K562 (cell line): ENCODE measurements at places on chromosomes 2 and 18. TPM values are rescaled to one million over a fixed set of nuclear protein-coding genes. Genes with fewer than 3 reads are reported as not detected.
A peak's percentile ranks its signal among the peaks of the same experiment; 100 is the strongest.

DNA sequence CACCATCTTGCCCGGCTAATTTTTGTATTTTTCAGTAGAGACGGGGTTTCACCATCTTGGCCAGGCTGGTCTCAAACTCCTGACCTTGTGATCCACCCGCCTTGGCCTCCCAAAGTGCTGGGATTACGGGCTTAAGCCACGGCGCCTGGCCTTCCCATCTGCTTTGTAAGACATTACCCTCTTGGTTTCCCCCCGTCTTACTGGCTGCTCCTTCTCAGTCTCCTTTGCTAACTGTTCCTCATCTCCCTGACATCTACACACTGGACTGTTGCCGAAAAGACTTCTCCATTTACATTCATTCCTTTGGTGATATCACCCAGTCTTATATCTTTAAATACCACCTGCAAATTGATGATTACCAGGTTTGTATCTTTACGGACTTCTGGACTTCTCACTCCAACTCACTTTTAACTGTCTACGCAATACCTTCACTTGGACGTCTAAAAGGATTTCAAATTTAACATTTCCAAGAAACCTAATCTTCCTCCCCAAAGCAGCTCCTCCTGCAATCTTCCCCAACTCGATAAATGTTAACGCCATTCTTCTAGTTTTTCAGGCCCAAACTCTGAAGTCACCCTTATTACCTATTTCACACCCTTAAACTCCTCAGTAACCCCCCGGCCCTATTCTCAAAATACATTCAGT, 37.9 kb downstream of the YES1 start:
- peak overlapping the region; percentile 67 for H3K27ac ChIP-seq
- DNase-seq, result no peak
- peaks cover 51% of the 10 kb centered on the region for H3K36me3 ChIP-seq
- H3K27me3 ChIP-seq, result no peaks in the 10 kb centered on the region
- peaks cover 60% of the 10 kb centered on the region for H3K4me1 ChIP-seq
- H3K4me3 ChIP-seq, result no peak overlapping the region

DNA sequence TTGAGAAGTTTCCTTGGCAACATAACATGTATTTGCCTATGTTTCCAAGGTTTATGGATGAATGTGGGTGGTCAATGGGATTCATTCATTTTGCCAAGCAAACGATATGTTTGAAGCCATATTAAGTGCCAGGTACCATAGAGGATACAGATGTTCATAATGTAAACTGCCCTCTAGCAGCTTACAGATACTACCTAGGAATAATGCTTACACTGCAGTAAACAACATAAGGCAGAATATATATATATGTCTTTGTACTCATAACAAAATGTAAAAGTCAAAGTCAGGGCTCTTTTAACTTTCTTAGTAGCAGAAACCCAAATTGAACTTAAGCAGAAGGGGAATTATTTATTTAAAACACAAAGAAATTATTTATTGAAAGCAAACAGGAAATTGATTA, 171.6 kb upstream of the TNP1 start:
- H3K4me1 ChIP-seq, result no peaks in the 10 kb centered on the region
- H3K36me3 ChIP-seq, result no peaks in the 10 kb centered on the region
- no peak for DNase-seq
- no peak overlapping the region for H3K27ac ChIP-seq
- no peak overlapping the region for H3K4me3 ChIP-seq

DNA sequence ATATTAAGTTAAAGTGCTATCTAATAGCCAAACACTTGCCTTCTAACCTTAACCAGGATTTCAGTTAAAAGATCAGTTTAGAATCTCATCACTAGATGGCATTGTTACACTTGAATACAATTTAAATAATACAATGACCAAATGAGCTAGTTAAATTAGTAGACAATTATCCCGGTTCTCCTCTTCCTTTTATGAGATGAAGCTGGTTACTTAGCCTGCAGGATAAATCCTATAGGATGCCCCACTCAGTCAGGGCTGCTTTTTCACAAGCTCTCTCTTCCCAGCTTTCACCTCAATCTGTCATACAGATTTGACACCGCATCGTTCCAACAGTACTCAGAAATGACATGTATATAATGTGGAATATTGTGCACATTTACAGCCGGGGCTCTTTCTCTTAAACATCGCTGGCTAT, 678.8 kb downstream of the KCNJ3 start:
- H3K4me3 ChIP-seq, result no peak overlapping the region
- H3K27me3 ChIP-seq, result no peaks in the 10 kb centered on the region
- no peaks in the 10 kb centered on the region for H3K4me1 ChIP-seq
- H3K27ac ChIP-seq, result no peak overlapping the region
- DNase-seq, result no peak

DNA sequence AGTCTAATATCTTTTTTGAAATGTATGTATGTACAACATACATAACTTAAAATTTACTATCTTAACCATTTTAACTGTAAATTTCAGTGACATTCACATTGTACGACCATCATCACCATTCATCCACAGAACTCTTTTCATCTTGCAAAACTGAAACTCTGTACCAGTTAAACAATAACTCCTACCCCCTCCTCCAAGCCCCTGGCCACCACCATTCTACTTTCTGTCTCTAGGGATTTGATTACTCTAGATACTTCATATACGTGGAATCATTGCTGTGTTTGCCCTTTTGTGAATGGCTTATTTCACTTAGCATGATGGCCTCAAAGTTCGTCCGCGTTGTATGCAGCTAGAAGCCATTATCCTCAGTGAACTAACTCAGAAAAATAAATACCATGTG, 217.0 kb downstream of the METTL4 start:
- no peak overlapping the region for H3K4me3 ChIP-seq
- no peaks in the 10 kb centered on the region for H3K27me3 ChIP-seq
- H3K4me1 ChIP-seq, result 0 out of 3 replicates have a peak, but pooled peaks cover 3% of the 10 kb centered on the region
- H3K27ac ChIP-seq, result no peak overlapping the region
- DNase-seq, result no peak

- peaks cover 5% of the 10 kb centered on the region; the same call in 1 of the 3 replicates for H3K27me3 ChIP-seq
- no peak overlapping the region for H3K27ac ChIP-seq
- H3K4me1 ChIP-seq, result peaks cover 9% of the 10 kb centered on the region
- no peak overlapping the region for H3K4me3 ChIP-seq
Observed at GRCh38 chr2:128496700-128497099, 178.0 kb upstream of the HS6ST1 start.

GRCh38 chr2:226002438-226002837, 602.9 kb downstream of the NYAP2 start:
- DNase-seq, result no peak
- H3K4me1 ChIP-seq, result no peaks in the 10 kb centered on the region
- H3K27me3 ChIP-seq, result no peaks in the 10 kb centered on the region
- H3K36me3 ChIP-seq, result no peaks in the 10 kb centered on the region
- H3K27ac ChIP-seq, result no peak overlapping the region

- peak overlapping the region; percentile 61; the same call in 1 of the 2 replicates for H3K4me3 ChIP-seq
- DNase-seq, result no peak
- peaks cover 7% of the 10 kb centered on the region; the same call in 2 of the 3 replicates for H3K36me3 ChIP-seq
Observed at GRCh38 chr2:30233271-30234009, 2.1 kb downstream of the LBH start.

DNA sequence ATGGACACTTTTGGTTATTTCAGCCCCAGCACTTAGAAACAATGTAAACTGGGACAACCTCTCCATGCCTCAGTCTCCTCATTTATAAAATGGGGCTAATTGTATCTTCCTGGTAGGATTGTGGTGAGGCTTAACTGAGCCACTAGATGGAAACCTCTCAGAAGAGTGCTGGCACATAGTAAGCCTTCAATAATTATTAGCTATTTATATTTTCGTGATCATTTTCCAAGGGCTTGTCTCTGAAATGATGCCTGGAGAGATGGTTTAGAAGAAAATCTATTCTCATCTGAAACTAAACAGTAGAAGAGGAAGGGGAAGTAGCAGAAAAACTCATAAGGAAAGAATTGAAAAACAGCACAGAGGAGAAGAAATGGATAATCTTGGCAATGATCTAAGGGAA, 6.8 kb downstream of the RAX start:
- H3K27me3 ChIP-seq, result peaks cover 40% of the 10 kb centered on the region
- no peak for DNase-seq
- H3K36me3 ChIP-seq, result no peaks in the 10 kb centered on the region
- H3K27ac ChIP-seq, result no peak overlapping the region
- H3K4me3 ChIP-seq, result no peak overlapping the region
- peaks cover 21% of the 10 kb centered on the region for H3K4me1 ChIP-seq

DNA sequence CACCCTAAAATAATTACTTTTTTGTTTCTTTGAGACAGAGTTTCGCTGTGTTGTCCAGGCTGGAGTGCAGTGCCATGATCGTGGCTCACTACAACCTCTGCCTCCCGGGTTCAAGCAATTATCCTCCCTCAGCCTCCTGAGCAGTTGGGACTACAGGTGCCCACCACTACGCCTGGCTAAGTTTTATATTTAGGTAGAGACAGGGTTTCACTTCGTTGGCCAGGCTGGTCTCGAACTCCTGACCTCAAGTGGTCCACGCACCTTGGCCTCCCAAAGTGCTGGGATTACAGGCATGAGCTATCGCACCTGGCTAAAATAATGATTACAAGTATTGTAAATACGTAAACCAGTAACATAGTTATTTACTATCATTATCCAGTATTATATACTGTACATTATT, 257.4 kb upstream of the SP5 start:
- H3K4me1 ChIP-seq, result no peaks in the 10 kb centered on the region; the same call in 1 of the 3 replicates
- no peak overlapping the region for H3K4me3 ChIP-seq
- no peak for DNase-seq
- H3K27me3 ChIP-seq, result no peaks in the 10 kb centered on the region
- no peak overlapping the region for H3K27ac ChIP-seq

DNA sequence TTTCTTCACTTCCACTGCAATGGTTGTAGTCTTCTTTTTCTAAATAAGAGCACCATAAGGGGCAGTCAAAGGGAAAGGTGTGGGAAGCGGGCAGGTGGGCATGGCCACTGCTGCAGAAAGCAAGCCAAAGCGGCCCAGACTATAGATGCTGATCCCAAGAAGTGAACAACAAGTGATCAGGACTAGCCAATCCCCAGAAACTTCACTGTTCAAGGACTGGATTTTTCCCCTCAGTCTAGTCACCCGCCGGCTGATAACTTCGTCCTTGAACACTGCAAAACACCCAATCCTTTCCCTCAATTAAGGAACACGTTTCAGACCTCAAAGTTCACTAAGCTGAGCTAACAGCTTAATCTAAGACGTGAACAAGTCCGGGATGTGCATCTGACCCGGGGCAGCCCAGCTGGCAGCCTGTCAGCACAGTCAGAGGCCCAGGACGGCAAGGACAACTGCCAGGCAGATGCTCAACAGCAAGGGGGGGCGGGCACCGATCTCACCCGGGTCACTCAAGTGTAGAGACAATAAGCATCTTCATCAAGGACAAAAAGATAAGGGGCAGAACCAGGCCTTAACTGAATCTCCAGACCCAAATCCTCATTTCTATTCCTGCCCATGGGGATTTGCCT, 59.8 kb downstream of the HDLBP start:
- H3K27me3 ChIP-seq, result no peaks in the 10 kb centered on the region
- peaks cover 85% of the 10 kb centered on the region for H3K36me3 ChIP-seq
- H3K4me1 ChIP-seq, result no peaks in the 10 kb centered on the region
- no peak overlapping the region for H3K27ac ChIP-seq
- no peak overlapping the region for H3K4me3 ChIP-seq

DNA sequence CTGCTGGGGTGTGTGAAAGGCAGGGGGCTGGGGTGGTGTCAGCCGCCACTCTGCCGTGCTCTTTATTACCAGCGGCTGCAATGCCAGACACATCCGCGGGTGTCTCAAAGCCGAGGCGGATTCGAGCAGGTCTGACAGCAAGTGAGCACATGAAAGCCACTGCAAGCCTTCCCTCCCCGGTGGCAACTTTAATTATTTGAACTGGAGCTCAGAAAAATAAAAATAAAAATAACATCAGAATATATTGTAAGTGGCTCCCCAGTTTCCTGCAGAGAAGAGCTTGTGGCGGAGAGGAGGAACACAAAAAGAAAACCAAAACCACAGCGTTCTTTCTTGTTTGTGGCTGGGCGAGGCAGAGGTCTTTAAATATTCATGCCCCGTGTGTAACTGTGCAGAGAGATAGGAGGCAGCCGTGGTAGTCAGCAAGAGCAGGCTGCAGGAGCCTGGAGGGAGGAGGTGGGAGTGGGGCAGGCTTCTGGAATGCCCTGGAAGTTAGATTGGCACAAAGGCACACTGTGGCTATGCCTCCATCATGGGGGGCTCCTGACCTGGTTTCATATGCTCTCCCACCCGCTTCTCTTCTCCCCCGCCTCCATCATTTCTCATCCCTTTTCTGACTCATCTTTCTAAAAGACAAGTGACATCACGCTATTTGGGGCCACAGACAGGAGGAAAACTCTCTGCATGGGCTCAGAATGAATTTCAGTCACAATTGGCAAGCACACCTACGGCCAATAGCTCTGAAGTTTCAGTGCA, 199.8 kb downstream of the CLIP4 start:
- no peak overlapping the region for H3K27ac ChIP-seq
- no peaks in the 10 kb centered on the region; the same call in 1 of the 2 replicates for H3K4me1 ChIP-seq
- H3K27me3 ChIP-seq, result no peaks in the 10 kb centered on the region; the same call in 2 of the 3 replicates
- DNase-seq, result no peak
- no peak overlapping the region for H3K4me3 ChIP-seq
- no peaks in the 10 kb centered on the region for H3K36me3 ChIP-seq

DNA sequence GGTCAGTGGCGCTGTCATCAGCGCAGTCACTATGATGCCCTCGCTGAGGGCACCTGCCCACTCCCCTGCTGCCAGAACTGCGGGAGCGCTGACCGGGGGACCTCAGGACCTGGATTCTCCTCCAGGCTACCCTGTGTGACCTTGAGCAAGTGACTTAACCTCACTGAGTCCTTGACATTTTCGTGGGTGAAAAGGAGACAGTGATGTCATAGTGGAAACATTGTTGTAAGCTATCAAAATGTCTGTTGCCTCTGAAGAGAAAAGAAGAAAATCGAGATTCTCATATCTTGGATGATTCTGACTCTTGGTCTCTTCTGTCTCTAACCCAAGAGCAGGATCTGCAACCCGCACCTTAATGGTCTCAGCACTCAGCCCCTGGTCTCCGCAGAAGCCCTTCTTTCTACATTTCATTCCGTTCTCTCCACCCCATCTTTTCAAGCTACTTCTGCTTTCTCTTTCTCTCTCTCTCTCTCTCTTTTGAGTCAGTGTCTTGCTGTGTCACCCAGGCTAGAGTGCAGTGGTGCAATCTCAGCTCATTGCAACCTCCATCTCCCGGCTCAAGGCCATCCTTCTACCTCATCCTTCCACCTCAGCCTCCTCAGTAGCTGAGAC, 978 bp upstream of the TUBA4A start:
- H3K4me1 ChIP-seq, result peaks cover 13% of the 10 kb centered on the region; the same call in 2 of the 3 replicates
- no peak for DNase-seq
- H3K36me3 ChIP-seq, result peaks cover 24% of the 10 kb centered on the region; the same call in 2 of the 3 replicates
- H3K27me3 ChIP-seq, result no peaks in the 10 kb centered on the region
- H3K27ac ChIP-seq, result no peak overlapping the region

GULP1 gene
- 19.5 and 22.8 TPM in 2 replicates for total RNA-seq

FER1L5 gene
- not detected in 2 replicates for total RNA-seq

ANKRD62 gene
- total RNA-seq, result 0.44 and 0.69 TPM in 2 replicates

SERPINB2 gene
- total RNA-seq, result not detected in 2 replicates

FBXO41 gene
- 7.7 and 8.2 TPM in 2 replicates for total RNA-seq

TMEM247 gene
- 4.7 and 4.9 TPM in 2 replicates for total RNA-seq

FSHR gene
- not detected in 2 replicates for total RNA-seq

DPYSL5 gene
- total RNA-seq, result not detected in 2 replicates

GCG gene
- 0.29 TPM in 1 of 2 replicates, not detected in the other for total RNA-seq

OTX1 gene
- 6.4 and 7.1 TPM in 2 replicates for total RNA-seq
